ENCODE measurements at places on chromosomes 16 and 17. TPM values are rescaled to one million over a fixed set of nuclear protein-coding genes. Genes with fewer than 3 reads are reported as not detected.

GRCh38 chr16:9679213-9679767 is 502.9 kb downstream of the GRIN2A start:
- no peak for DNase-seq

DNA sequence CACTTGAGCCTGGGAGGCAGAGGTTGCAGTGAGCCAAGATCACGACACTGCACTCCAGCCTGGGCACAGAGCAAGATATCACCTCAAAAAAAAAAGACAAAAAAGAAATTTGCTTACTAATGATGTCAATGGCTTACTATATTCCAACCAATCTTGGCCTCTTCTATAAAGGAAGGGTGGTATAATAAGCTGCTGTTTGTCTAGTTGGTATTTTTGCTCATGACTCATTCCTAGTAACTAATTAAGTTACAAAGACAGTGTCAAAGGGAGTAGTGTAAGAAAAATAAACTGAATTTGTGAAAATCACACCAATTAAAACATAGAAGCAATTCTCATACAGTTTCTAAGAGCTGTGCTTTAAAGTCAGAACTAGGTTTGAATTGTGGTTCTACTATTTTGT is 82.5 kb downstream of the NLK start:
- no peak for DNase-seq

The C16orf46 gene
- total RNA-seq, result 0.90 TPM

GRCh38 chr16:88482630-88483391 is 29.7 kb downstream of the ZFPM1 start:
- DNase-seq, result no peak

The GNAO1 gene
- not detected for total RNA-seq

DNA sequence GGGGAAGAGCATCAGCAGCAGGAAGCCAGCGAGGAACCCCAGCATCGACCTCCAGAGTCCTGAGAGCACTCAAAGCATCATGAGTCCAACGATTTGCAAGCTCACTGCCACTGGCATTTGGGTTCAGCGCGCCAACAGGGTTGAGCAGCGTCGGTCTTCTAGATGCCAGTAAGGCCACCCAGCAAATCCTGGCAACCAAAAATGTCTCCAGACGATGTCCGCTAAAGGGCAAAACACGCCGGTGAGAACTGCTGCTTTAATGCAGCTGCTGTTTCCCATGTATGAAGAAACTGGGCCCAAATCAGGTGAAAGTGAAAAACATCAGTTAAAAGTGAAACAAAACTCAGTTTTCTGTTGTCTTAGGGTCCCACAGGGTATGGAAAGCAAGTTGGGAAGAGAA is 70.2 kb downstream of the ANKRD11 start:
- no peak for DNase-seq

GRCh38 chr17:33369876-33370275 is 76.8 kb upstream of the ASIC2 start:
- DNase-seq, result no peak

DNA sequence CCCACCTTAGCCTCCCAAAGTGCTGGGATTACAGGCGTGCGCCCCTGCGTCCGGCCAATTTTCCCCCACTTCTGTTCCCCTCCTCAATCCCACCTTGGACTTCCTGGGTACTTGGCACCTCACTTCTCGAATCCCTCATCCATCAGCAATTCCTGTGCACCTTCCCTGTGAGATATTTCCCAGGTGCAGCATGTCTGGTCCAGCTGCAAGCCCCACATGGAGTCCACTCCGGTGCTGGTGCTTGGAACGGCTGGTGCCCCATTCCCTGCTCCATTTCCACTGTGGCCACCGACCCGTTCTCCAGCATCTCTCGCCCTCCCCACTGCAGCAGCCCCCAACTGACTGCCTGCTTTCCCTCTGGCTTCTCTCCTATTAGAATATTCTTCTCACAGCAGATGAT is 35.3 kb downstream of the NOL11 start:
- DNase-seq, result no peak

The PMFBP1 gene
- total RNA-seq, result 0.33 TPM

The SHCBP1 gene
- total RNA-seq, result 28.9 TPM

The CMTR2 gene
- 32.1 TPM for total RNA-seq

- peak; percentile 70 for DNase-seq
These were observed 2.5 kb upstream of the GSE1 start for GRCh38 chr16:85610446-85611193.

DNA sequence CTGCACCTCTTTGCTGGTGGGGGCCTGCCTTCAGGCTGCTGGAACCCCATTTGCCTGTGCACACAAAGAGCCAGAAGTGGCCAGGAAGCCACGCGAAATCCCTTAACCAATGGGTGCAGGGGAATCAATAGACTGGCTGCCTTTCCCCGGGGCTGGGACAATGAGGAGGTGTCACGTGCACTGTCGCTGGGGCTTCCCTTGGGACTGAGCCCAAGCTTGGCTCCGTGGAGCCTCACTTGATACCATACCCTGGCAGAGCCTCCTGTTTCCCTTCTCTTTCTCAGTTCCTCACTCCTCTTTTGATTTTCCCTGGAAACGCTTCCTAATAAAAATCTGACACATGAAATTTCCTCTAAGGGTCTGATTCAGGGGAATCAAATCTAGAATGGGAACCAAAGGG is 38.8 kb upstream of the C16orf82 start:
- no peak for DNase-seq

GRCh38 chr17:70207184-70207583 is 37.9 kb downstream of the KCNJ2 start:
- no peak for DNase-seq

The CTF1 gene
- 2.5 TPM for total RNA-seq

- peak; percentile 28 for DNase-seq
These were observed 1.4 kb downstream of the MPRIP start for GRCh38 chr17:17043461-17044271.

The CIITA gene
- total RNA-seq, result 0.74 TPM

The KCNJ16 gene
- not detected for total RNA-seq

The PCYT2 gene
- total RNA-seq, result 20.3 TPM

DNA sequence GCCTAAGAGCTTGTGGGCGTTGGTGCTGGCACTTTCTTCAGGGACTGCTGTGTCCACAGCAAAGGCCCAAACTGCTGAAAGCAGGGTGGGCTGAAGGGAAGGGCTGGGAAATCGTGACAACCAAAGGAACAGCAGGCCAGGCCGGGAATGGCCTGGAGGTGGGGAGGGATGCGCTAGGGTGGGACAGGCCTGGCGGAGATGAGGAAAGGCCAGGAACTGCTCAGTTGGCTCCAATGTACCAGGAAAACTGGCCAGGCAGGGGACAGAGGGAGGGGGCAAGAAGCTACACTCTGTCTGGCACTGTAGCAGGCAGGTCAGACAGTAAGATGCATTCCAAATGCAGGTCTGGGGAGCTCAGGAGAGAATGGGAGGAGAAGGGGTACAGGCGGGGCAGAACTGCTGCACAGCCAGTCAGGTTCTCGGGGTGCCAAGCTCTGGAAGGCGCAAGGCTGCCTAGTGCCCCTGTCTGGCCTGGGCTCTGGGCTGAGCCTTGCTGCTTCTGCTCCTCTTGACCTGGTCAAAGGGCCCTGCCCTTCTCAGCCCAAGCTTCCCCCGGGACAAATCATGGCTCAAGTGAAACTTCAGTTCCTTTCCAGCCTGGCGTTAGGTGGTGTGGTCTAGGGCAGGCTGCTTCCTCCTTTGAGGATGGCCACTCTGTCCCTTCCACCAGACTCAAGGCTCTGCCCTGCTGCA is 7.3 kb downstream of the PNMT start:
- no peak for DNase-seq

Data from fibroblast of the aortic adventitia (primary cell).